ENCODE measurements at places on chromosomes 4 and X.
A peak's percentile ranks its signal among the peaks of the same experiment; 100 is the strongest.

- no peak for DNase-seq
Measured at GRCh38 chr4:75723163-75724065, 963 bp upstream of the USO1 start.

GRCh38 chr4:159856451-159856850 is 753.6 kb downstream of the RAPGEF2 start:
- no peak for DNase-seq

DNA sequence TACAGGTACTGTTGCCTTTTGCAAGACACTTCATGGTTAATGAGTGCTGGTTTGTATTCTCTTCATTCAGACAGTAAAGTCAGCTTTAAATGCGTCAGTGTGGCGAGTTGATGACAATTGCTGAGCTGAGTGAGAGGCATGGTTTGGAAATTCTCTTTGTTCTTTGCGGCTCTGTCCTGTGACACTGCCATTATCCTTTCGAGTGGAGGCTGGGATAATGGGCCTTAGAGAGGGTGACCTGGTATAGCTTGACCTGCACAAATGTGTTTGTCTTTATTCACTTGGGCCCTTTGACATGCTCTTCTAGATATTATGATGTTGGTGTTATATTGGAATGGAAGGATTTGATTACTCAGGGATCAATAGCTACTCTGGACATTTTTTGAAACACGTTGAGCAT is 208.5 kb upstream of the FAT1 start:
- no peak for DNase-seq

- no peak for DNase-seq
Measured at GRCh38 chr4:616911-617643, 8.3 kb upstream of the PDE6B start.

DNA sequence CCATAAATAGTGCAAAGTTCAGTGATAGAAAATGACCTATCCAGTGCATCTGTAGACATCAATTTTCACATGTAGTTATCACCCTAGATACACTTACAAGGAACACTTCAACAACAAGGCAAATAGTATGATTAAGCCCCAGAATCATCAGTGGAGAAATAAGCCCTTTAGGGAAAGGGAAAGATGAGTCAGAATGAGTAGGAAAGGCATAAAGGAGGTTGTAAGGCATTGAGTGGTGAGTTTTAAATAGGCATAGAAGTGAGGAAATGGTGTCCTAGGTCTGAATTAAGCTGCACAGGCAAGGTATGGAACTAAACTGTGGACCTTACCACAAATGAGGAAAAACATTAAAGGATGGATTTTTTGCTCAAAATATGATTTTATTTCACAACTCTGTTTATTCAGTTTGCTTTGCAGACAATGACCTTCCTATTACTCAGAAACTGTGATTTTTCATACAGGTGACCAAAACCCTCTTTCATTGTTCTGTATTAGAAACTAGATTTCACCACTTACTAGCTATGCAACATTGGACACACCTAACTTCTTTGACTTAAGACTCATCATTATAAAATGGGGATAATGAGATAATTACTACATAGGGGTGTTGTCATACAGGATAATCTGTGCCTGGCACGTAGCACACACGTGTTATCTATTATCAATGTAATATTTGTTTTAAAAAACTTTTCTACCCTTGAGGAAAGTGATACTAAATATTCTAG is 57.0 kb upstream of the MAP9 start:
- no peak for DNase-seq

DNA sequence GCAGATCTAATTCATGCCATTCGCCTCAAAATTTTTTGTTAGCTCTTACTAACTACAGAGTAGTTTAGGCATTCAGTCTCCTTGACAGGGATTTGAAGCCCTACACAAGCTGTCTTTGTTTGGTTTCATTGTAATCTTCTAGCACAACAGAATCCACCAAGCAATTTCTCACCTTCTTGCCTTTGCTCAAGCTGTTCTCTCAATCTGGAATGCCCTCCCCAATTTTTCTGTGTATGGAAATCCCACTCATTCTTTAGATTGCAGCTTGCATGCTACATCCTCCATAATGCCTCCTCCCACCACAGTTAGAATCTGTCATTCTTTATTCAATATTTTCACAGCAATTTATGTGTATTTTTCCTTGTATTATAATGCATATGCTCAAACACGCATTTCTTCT is 63.7 kb downstream of the C4orf51 start:
- no peak for DNase-seq

- no peak for DNase-seq
Measured at GRCh38 chrX:49041744-49042580, 1.2 kb downstream of the TFE3 start.

DNA sequence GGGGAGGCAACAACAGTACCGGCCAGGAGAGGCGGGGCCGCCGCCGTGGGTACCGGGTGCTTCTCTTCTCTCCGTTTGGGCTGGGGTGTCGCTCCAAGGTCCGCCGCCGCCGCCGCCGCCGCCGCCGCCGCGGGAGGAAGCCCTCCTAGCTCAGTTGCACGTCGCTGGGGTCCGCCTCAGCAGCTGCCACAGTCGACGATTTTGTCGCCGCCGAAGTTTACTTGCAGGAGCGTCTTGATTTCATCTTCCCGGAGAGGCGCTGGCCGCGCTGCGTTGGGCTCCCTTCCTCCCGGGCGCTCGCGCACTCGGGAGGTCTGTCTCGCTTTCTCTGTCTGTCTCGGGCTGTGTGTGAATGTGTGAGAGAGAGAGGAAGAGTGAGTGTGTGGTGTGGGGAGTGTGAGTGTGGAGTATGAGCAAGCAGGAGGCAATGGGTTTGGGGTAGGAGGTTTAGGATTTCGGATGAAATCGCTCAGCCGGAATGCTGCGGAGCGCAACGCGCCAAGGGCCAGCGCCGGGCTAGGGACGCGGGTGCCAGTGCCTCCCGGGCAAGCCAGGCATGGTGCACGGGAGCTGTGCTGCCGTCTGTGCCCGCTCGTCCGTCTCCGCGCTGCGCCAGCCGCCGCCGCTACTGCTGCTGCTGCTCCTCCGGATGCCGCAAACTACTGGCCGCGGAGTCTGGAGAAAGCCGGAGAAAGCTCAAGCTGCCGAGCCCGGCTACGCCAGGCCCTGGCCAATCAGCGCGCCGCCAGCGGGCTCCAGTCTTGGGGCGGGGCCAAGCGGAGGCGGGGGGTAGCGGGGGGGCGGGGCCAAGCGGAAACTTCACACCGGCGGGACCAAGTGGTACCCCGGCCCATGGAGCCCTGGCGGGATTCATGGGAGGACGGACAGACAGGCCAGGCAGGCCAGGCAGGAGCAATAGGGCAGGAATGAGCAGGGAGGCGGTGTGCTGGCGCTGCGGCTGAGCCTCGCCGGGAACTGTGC is at the start of gene PCDH19:
TSS of gene PCDH19 (minus strand) at position 664 of the 981 bp plus-strand sequence. CDS start 1,676 bp downstream, outside the sequence.
- peak; percentile 9 for DNase-seq

DNA sequence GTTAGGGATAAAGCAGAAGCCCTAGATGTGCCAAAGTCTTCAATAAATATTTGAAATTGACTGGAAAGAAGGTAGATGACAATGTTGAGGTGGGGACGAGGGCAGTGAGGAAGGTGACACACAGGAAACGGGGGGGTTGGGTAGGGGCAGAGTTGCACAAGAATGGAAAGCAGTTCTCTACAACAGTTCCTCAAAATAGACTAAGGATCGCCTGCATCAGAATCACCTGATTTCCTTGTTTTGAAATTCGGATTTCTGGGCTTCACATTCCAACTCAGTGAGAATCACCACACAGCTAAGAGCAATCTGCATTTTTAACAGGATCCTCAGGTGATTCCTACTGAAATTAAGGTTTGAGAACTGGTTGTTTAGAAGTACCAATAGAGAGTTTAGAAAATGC is 70.6 kb downstream of the ARFIP1 start:
- DNase-seq: peak; percentile 3

GRCh38 chr4:52657618-52658501 is 1.2 kb downstream of the USP46 start:
- DNase-seq: no peak

GRCh38 chr4:80171251-80171650 is 26.1 kb upstream of the PRDM8 start:
- no peak for DNase-seq

DNA sequence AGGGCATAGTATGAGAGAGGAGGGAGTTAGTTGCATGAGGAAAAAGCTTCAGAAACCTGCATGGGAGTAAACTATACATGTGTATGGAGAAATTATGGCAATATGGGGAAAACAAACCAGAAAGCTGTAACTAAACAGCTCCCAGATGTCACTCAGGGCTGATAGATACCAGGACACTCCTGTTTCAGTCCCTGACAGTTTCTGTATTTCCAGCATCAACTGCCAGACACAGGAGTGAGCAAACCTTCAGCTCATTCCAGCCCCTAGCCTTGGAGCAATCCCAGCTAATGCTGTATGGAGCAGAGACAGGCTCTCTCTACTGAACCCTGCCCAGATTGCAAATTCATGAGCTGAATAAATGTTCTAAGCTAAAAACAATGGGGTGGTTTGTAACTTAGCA is 382.9 kb upstream of the MAGEB18 start:
- no peak for DNase-seq

DNA sequence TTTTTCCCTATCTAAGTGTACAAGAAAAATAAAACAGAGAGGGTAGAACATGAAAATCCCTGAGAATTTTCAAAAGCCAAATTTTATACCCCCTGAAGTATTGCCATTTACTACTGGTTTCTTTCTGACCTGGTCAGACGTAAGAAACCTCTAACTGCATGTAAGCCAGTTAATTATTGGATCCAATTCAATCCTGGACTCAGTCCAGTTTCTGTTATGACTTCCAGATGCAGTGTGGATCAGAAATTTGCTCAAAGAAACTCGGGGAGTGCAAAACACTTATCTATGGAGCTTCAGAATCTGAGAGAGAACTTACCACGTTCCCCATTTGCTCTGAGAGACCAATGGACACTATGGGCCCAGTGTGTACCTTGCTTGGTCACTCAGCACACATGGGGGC is 383.5 kb downstream of the KLHL4 start:
- DNase-seq: no peak

DNA sequence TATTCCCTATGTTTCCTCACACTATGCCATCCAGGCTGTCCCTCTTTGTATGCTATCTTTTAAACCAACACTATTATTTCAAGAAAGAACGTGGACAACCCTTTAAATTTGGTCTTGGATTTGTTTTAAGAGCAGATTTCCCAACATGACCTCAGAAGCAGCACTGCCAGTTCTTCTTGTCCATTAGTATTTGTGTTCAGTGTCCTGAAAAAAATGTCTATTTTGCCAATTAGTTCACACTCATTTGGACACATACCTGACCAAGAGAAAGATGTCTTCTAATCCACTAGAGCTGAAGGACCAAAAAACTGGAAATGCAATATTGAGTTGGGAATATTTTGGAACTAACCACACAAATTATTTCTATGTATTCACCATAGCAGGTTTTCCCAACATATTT is 223.2 kb upstream of the CNKSR2 start:
- no peak for DNase-seq

- DNase-seq: no peak
Measured at GRCh38 chrX:98289726-98290125, 1406.0 kb downstream of the RPA4 start.

DNA sequence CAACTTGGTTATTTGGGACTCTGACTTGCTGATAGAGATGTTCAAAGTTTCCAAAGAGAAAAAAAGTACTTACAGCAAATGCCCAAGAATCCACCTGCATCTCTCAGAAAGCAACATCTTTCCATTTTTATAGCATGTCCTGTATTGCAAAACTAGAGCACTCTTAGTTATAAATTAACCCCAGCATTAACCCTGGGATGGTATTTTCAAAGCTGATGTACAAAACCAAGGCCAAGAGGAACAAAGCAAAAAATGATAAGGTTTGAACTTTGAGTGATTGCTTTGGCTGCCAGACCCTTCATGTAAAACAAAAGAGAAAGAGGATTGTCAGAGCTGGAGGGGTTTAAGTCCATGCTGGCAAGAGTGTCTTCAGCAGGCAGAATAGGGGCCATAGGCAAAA is at the start of gene SERPINA7:
TSS of gene SERPINA7 (minus strand) at position 103 of the 400 bp plus-strand sequence. CDS start 1,669 bp downstream, outside the sequence.
- DNase-seq: no peak

- DNase-seq: no peak
Measured at GRCh38 chrX:132837126-132837525, 121.3 kb downstream of the HS6ST2 start.

- DNase-seq: no peak
Measured at GRCh38 chr4:7415927-7416686, 18.6 kb downstream of the PSAPL1 start.

DNA sequence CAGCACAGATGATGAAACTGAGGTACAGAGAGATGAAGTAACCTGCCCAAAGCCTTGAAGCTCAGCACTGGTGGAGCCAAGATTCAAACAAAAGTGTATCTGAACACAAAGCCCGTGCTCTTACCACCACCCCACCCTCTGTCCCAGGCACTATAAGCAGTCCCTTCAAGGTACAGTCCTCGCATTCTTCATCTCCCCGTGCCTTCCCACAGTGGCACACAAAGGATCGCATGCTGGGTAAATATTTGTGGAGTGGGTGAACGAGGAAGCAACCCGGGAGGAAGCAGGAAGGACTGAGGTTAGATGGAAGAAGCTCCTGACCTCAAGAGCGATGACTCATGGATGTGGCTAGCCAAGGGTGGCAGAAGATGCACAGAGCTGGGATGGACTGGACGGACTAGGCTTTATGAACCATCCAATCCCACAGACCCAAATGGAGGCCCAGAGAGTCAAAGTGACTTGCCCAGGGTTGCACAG is 18.4 kb downstream of the IQSEC2 start:
- no peak for DNase-seq

DNA sequence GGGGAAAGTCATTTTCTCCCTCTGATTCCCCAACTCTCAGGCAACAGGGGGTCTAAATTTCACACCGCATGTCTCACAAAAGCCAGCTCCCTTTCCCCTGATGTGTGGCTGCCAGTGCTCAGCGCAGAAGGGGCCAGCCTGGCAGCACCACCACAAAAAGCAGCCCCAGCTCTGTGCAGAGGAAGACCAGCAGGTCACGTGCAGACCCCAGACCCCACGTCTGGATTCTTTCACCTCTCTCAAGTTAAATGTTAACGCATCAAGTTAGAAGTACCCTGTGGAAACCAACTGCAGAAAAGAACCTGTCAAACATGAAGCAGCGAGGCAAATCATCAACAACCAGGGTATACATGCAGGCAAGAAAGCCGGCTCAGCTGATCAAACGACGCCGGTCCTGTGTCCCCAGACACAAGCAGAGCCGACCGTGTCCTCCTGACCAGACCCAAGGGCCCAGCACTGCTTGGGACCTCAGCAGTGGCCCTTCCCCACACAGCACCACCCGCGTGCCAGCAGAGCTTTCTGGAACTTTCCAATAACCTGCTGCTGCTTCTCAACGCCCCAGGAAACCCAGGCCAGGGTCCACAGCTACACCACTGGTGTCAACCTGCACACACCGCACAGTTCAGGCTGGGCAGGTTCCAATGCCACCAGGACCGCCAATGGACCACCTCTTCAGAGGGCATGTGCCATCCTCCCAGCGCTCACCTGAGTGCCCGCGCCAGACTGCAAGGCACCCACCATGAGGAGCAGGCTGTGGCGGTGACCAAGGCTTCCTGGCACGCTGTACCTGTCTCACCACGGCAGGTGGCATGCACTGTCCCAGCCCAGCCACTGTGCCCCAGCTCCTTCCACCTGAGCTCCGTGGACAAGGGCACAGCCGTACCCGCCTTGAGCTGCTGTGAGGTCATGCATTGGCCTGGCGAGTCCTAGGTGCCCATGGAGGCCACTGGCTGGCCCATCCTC is 4.0 kb downstream of the LRPAP1 start:
- no peak for DNase-seq
